ENCODE measurements at places on chromosomes 13 and 19. TPM values are rescaled to one million over a fixed set of nuclear protein-coding genes. Genes with fewer than 3 reads are reported as not detected.
A peak's percentile ranks its signal among the peaks of the same experiment; 100 is the strongest.

- no peaks in the 10 kb centered on the region for H3K36me3 ChIP-seq
- H3K27ac ChIP-seq = no peak overlapping the region
- no peaks in the 10 kb centered on the region for H3K4me1 ChIP-seq
- no peaks in the 10 kb centered on the region for H3K27me3 ChIP-seq
- no peak overlapping the region for H3K4me3 ChIP-seq
Observed at GRCh38 chr13:32010136-32010535, 21.4 kb upstream of the FRY start.

The FUT2 gene
- not detected for total RNA-seq

- peak; percentile 56 for DNase-seq
- no peak overlapping the region for H3K4me3 ChIP-seq
- H3K4me1 ChIP-seq = peaks cover 11% of the 10 kb centered on the region
- no peak overlapping the region for H3K27ac ChIP-seq
- no peaks in the 10 kb centered on the region for H3K27me3 ChIP-seq
- no peaks in the 10 kb centered on the region for H3K36me3 ChIP-seq
Observed at GRCh38 chr13:63408331-63409189, 1992.9 kb upstream of the PCDH20 start.

DNA sequence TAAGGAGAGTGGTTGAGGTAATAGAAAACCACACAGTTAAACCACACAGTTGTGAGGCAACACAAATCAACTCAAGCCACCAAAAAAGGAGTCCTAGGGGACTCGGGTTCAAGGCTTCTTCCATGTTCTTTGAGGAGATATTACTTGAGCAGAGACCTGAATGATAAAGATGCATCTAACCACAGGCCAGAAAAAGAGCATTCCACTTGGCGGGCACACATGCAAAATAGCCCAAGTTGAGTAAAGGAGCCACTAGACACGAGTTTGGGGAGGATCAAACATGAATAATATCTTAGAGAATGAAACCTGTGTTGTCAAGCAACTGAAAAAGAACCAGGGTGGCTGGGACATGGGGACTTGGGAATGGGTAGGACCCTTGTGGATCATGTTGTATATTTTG lies 30.2 kb downstream of the NLRP4 start:
- H3K4me3 ChIP-seq = no peak overlapping the region
- DNase-seq = no peak
- no peaks in the 10 kb centered on the region for H3K4me1 ChIP-seq
- H3K36me3 ChIP-seq = no peaks in the 10 kb centered on the region
- H3K27me3 ChIP-seq = no peaks in the 10 kb centered on the region

The PSG3 gene
- not detected for total RNA-seq

Measured in A673 (cell line).